ENCODE measurements at places on chromosomes 6 and 20.

GRCh38 chr6:57207141-57207540 is 15.0 kb downstream of the RAB23 start:
- DNase-seq, result no peak

- DNase-seq, result no peak
Observed at GRCh38 chr6:148436466-148436865, 93.8 kb downstream of the SASH1 start.

- no peak for DNase-seq
Observed at GRCh38 chr20:32544260-32544722, 40.8 kb downstream of the NOL4L start.

DNA sequence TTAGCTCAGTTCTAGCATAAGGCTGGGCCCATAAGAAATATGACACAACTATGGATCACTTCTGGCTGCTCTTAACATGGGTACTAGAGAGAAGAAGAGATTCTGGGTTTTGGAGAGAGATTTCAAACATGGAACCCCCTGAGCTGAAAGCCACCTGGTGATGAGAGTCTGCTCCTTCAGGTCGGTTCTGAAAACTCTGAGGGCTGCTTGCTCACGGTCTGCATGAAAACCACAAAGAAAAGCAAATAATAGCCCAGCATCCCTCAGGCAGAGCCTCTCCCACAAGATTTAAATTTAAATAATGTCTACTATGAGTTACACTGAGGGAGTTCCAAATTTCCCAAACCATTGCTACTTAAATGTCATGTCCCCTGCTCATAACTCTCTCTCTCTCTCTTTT is 301.5 kb downstream of the BMP7 start:
- DNase-seq, result no peak

GRCh38 chr20:56506103-56506502 is 18.4 kb upstream of the FAM209A start:
- DNase-seq, result no peak

DNA sequence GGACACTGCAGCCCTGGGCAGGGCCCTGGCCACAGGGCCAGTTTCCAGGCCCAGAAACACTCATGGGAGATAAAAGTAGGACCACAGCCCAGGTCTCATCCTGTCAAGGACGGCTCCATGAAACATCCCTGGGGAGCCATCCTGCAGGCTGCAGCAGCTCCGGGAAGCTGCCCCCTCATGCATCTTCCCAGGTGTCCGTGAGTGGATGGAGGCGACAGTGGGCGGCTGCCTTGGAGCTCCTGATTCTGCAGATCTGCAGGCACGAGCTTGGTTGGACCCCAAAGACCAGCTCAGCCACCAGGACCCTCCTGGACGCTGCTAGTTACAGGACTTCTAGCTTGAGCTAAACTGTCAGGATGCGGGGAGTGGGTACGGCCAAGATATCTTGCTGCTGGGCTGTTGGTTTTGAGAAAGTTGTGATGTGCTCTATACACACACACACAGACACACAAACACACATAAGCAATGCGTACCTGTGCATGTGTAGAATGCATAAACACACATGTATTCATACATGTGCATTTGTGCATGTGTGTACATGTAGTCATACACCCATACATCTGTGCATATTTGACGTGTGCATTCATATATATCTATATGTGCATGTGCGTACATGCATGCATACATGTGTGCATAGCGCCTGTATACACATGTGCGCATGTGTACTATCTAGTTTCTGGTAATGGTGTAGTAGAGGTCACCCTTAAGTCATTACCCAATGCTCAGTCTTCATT is 297.8 kb downstream of the TAF4 start:
- no peak for DNase-seq

DNA sequence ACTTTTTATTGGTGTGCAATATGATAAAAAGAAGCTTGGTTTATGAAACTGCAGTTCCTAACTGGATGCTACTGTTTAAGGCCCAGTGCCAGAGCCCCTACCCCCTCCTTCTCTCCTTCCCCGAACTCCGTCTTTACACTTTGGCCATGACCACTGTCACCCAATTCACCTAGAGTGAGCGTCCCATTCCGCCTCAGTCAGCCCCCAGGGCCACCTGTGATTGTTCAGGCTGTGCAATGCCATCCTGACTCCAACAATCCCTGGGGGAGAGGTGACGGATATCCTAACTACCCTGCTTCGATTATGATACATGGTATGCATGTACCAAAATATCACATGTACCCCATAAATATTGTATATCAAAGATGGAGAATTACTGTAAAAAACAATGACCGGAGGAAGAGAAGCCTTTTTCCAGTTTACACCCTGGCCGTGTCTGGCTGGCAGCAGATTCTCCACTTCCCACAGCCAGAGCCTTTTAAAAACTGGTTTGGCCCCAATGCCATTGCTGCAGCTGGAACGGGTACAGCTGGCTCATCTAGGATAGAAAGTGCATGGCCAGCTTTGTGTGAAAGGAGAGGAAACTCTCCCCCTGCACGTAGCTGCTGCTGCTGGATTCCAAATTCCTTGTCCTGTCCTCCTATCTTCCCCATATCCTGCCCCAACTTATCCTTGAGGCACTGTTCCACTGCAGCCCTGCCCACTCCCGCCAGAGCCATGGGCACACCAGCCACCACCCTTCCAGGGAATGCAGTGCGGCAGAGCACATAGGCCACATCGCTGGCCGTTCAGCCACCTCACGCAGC is 99.7 kb downstream of the JPH2 start:
- no peak for DNase-seq

GRCh38 chr6:46575530-46575929 is 77.1 kb downstream of the CYP39A1 start:
- no peak for DNase-seq

DNA sequence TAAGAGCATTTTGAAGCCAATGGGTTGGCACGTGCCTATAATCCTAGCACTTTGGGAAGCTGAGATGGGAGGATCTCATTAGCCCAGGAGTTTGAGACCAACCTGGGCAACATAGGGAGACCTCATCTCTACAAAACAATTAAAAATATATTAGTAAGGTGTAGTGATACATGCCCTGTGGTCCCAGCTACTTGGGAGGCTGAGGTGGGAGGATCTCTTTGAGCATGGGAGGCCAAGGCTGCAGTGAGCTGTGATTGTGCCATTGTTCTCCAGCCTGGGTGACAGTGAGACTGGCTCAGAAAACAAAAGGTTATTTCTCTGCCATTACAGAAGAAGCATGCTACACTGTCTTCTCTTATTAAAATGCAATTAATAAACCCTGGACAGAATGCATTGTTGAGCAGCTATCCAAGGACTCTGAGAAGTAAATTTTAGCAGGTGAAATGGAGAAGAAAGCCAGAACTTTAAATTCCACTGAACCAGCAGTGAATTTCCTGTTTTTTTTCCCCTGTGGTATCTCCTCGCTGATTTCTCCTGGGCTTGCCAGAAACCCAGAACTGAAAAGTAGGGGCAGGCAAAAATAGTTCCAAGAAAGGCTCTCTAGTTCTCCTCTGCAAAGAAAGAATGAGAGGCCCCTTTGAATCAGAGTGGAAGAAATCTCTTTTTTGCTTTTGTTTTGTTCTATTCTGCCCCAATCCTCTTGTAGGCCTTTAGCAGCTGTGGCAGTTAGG is 8.4 kb downstream of the AMD1 start:
- DNase-seq, result no peak

- no peak for DNase-seq
Observed at GRCh38 chr6:39956936-39957335, 22.7 kb upstream of the MOCS1 start.

DNA sequence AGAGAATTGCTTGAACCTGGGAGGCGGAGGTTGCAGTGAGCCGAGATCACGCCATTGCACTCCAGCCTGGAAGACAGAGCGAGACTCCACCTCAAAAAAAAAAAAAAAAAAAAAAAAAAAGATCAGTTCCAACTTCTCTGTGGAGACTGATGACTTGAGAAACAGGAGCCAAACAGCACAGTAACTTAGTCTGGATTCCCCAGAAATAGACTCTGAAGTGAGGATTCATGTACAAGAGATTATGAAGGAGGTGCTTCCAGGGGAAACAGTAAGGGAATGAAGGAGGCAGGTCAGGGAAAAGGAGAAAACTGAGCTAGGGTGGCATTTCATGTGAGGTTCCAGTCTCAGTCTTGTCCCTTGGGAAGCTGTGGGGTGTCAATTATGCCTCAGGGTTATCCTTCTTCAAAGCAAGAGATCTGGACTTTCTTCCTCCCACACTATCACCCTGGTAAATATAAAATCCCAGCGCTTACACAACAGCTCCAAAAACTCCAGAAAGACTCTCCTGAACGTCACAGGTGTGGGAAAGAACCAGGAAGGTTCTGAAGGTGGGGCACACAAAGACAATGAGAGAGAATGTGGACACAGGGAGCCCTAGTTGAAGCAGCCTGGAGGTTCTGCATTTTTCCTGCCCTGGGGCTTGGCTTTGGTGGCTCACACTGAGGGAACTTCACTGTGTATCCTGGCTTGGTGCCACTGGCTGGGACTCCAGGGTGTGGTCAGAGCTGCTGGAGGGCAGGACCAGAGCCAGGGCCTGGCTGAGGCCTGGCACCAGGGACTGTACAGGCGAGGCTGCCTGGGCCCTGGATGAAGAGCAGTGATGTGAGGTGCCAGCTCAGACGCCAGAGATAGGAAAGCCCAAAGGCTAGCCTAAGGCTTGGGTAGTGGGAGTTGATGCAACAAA is 46.8 kb downstream of the PCNA start:
- DNase-seq, result no peak

DNA sequence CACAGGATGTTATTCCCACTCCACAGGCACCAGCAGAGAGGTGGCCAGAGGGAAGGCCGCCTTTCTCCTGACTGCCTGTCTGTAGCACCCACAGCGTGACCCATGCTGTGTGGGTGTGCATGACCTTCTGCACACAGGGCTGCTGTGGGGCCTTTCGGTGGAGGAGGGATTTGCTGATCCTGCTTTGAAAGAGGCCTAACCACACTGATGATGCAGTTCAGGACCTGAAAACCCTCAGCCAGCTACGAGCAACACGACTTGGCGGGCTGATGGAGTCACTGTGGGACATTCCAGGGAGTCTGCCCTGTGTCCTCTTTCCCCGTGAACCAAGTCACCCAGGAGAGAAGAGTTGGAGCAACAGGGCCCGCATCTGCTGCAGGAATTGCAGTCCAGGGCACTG is 49.1 kb downstream of the SYTL3 start:
- DNase-seq, result no peak

GRCh38 chr20:47146686-47147085 is 209.8 kb downstream of the ZMYND8 start:
- no peak for DNase-seq

DNA sequence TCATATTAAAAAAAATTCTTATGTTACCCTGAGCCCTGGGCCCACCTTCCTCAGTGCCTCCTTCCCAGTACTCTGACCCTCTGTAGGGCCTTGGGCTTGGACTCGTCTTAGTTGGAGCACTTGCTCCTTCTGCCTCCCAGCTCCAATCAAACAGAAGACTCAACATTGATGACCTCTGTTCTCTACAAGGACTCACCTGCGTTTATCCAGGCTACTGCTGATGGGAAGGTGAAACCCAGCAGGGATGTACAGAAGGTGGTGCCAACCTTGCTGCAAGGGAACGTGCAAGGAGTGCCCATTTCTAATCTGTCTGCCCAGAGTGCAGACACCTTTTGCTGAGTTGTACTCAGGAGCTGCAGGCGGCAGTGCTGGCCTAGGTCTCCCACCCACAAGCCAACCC is 38.9 kb downstream of the FYN start:
- DNase-seq, result no peak

GRCh38 chr6:141610741-141611140 is 522.0 kb upstream of the GJE1 start:
- no peak for DNase-seq

- DNase-seq, result no peak
Observed at GRCh38 chr6:115485400-115485799, 575.3 kb downstream of the FRK start.

- DNase-seq, result no peak
Observed at GRCh38 chr20:44429017-44429339, 46.7 kb upstream of the TTPAL start.

GRCh38 chr6:71908162-71908765 is 21.9 kb downstream of the RIMS1 start:
- no peak for DNase-seq

DNA sequence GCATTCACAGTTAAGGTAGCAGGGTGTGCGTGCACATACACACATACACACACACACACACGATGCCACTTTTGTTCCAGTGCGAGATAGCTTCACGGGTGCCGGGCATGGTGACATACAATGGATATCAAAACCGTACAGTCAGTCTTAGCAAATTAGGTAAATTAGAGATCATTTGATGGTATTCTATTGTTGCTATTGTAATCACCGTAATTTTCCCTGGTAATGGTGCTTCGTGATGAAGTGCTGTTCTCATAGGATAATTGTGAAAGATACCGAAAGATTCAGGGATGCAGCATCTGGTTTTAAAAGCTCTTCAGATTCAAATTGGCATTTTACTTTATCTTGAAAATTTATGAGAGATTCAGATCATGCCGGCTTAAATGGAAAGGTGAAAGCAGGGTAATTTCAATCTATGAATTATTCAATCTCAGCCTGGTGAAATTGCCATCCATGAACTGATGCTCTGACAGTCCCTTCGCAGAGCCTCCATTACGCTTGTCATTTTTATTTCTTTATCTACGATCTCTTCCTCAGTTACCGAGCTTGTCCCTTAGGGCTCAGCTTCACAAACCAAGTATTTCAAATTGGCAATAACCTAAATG is 71.3 kb upstream of the SOX4 start:
- no peak for DNase-seq

- no peak for DNase-seq
Observed at GRCh38 chr6:20584100-20584731, 50.0 kb downstream of the CDKAL1 start.

DNA sequence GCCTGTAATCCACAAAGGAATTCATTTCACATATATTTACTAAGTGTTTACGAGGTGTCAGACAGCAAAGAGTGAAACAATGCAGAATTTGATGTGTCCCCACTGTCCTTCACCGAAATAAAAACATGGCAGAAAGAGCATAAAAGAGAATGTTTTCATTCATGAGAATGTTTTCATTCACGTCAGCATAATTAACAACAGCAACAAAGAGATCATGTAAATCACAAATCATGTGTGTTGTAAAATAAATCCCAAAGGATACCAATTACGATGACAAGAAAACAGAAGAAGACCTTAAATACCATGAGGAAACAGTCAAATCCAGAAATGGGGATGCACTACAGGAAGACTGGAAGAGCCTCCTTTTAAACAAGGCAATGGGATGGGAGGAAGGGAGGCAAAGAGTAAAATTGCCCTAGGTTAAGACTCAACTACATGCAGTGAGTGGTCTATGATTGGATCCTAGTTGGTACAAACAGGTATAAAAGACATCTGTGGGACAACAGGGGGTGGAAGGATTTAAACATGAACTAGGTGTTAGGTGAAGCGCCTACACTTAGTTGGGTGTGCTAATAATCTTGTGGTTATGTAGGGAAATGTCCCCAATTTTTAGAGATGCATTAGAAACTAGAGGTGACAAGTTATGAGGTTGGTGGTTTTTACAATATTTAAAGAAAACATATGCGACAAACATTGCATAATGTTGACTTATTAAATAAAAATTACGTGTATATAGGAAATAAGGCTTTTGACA is 1.5 kb downstream of the ZSCAN31 start:
- DNase-seq, result no peak

GRCh38 chr20:34018166-34018565 is 24.5 kb downstream of the RALY start:
- no peak for DNase-seq

- no peak for DNase-seq
Observed at GRCh38 chr6:87583822-87584221, 6.0 kb downstream of the RARS2 start.

- no peak for DNase-seq
Observed at GRCh38 chr20:60789399-60789798, 462.7 kb upstream of the CDH4 start.
